ENCODE measurements at places on chromosomes 4 and X.

DNA sequence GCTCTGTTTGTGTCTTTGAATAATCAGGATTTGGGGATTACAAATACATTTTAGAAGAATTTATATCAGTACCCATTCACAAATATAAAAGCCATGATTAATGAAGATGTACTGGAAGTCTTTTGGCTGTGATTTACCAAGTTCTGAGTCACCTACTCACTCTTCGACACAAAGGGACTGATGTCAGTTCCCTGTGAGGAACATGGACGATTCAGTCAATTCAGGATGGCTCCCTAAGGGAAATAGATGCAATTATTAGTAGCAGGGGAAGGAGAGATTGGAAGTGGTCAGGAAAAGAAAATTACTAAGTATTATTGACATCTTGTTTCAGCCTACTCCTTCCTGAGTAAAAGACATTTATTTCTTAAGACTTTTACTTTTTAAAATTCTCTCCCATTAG is 550.7 kb upstream of the SLIT2 start:
- no peak for DNase-seq

DNA sequence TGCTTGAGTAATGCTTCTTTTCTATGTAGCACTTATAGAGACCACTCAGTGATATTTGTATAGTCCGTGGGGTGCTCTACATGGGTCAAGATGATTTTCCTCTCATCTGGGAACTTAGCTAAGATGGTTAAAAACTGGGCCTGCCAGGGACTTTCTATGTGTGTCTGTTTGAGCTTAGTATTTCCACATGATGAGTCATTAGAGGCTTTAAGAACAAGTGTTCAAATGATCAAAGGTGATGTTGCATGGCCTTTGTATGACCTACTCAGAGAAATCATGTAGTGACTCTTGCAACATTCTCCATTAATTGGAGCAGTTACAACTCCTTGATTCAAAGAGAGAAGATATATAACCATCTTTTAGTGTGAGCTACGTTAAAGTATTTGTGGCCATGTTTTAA is 1480.5 kb upstream of the IGFBP7 start:
- no peak for DNase-seq

DNA sequence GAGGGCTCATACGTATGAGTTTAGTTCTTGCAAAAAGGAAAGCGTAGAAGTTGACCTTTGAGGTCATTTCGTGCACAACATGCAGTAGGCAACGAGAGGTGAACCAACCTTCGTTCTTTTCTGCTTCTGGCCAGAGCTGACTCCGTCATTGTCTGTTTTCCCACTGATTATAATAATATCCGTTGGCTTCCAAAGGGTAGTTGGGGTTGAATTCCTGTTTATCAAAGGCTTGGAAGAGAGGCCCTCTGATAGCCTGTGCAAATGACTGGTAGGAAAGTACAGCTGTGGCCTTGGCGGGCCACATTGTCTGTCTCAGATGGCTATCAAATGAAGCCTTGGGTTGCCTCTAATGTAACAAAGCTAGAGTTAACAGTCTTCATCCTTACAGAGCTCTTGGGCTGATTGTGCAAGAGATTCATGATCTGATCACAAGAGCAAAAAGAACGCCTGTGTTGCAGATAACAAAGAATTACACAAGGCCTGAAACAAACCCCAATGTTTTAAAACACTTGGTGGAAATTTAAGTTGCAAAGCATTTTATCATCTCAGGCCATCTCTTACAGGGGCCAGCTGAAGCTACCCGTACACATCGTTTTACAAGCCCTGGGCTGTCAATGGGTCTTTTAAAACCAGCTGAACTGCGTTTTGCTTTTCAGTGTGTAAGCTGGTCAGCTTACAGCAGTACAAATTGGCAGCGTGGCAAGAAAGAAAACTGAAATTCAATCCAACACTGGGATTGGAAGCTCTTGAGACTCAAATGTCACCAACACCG is 46.1 kb upstream of the FAM9C start:
- peak; percentile 68 for DNase-seq

- peak; percentile 74 for DNase-seq
These were observed 45.5 kb downstream of the VGLL1 start for GRCh38 chrX:136577552-136577951.

- no peak for DNase-seq
These were observed 16.0 kb upstream of the RBM3 start for GRCh38 chrX:48558271-48558670.

- no peak for DNase-seq
These were observed 9.5 kb downstream of the RBPJ start for GRCh38 chr4:26330186-26330787.

DNA sequence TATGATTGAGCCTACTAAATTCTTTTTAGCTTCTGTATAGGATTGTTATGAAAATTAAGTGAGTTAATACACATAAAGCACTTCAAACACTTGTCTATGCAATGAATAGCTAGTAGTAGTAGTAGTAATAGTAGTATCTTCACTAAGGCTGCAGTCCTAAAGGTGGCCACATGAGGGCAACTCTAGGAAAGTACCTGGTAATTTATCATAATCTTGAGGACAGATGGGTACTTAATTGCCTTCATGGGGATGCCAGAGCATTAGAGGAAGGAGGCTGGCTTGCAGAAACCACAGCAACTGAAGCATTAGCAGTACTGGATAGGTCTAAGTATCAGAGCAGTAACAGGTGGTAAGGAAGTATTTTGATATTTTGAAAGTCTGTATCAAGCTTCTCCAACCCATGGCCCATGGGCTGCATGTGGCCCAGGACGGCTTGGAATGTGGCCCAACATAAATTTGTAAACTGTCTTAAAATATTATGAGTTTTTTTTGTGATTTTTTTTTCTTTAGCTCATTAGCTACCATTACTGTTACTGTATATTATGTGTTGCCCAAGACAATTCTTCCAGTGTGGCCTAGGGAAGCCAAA is 17.3 kb downstream of the NIPAL1 start:
- peak; percentile 55 for DNase-seq

GRCh38 chr4:102730968-102731533 is 29.7 kb downstream of the MANBA start:
- peak; percentile 66 for DNase-seq

DNA sequence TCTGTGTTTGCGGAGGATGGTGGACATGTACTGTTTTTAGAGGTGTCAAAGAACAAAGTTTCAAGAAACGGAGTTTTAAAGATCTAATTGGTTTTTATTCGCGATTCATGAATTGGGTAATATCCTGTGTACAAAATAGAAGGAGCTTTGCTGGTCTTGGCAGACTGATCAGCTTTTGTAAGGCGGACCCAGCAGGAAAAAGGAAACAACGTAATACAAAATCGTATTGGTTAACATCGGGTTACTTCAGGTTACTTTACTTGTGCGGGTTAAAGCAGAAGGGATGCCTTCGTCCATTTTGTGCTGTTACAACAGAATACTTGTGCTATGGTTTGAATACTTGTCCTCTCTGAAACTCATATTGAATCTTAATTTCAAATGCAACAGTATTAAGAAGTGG is 11.4 kb upstream of the NYX start:
- peak; percentile 3 for DNase-seq
